Muscle of leg (tissue), 16 donors: ENCODE measurements at places on chromosomes 3 and 15.

GRCh38 chr3:154701055-154701454 lies 271.1 kb upstream of the GPR149 start:
- DNase-seq: no peak

- no peak for DNase-seq
These were observed 94.2 kb downstream of the SLC9A9 start for GRCh38 chr3:143754090-143754489.

DNA sequence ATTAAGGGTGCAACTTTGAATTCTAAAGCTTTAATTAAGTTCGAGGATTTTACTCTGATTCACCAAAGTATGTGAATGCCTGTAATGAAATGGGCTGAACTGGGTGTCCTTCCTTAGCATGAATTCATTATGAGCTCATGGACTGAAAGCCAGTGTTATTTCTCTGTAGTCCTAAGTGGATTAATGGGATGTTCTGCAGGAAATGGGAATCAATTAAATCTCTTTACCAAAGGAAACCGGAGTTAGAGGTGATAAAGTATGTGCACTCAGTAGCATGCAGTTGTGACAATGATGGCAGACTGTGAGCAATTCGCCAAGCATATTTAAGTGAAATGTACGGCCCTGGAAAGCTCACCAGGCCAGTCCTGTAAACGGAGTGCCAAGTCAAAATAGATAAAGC lies 138.7 kb downstream of the CHL1 start:
- no peak for DNase-seq

DNA sequence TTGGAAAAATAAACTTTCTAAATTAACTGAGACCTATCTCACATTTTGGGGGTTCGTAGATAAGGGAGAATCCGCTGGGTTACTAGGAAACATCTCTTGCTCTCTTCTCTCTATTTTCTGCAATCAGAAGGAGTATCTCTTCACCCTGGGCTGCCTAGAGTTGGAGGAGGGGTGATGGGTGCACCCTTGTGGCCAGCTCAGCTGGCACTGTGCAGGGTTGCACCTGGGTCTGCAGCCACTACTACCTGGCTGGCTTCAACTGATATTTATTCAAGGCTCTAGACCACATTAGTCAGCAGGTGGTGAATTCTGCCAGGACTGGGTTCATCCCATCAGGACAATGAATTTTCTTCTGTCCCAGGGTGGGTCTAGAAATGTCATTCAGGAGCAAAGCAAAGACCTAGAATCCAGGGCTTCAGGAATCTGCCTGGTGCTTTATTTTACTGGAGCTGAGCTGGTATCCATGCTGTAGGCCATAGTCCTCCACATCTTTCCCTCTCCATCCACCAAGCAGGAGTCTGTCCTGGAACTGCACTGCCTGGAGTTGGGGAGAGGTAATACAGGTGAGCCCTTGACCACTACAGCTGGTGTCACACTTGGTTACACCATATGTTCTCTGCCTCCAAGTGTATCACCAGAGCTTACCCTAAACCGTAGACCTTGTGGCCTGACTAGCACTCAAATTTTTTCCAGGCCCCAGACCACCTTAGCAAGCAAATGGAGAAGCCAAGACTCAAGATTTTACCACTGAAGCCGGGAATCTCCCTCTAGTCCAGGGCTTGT lies 14.0 kb downstream of the OR5K4 start:
- DNase-seq: no peak

DNA sequence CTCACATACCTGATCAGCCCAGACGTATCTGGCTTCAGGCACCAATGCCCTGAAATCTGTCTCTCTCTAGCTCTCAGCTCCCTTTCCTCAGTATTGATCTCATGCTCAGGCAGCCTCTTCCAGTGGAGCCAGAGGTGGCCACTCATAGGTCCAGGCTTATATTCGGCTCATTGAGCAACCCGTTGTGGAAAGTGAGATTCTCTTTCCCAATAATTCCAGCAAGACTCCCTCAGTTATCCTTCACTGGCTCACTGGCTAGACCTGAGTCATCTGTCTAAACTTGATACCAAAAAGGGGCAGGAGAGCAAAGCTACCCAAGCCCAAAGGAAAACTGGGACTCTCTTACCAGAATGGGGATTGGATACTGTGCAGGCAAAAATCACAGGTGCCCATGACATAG lies 33.4 kb upstream of the FRMD4B start:
- no peak for DNase-seq

DNA sequence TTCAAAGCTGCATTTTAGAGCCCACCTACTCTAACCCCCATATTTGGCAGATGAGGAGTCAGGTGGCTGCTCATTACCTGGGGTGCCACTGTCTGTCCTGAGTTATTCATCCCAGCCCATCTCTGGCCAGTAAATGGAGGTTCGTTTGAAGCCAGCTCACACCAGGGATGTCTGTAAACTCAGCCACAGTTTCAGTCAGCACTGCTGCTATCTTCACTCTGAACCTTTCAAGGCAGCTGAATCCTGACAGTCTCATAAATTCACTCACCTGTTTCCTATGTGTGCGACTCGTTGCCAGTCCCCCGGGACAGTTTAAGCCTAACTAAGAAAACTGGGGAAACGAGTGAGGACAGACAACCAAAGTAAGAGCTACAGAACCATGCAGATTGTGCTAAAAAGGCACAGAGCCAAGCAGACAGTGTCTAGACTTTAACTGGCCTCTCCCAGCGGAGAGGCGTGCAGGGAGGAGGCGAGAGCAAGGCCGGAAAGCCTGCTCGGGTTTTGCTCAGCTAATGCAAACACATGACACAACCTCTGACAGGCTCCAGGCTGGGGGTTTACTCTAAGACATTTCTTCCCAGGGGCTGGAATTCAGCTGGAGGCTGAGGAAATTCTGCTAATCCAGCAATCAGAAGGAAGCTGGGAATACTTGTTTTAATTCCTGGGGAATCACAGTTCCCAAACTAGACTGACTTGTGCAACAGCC lies 12.0 kb downstream of the FSTL1 start:
- peak; percentile 90 for DNase-seq

DNA sequence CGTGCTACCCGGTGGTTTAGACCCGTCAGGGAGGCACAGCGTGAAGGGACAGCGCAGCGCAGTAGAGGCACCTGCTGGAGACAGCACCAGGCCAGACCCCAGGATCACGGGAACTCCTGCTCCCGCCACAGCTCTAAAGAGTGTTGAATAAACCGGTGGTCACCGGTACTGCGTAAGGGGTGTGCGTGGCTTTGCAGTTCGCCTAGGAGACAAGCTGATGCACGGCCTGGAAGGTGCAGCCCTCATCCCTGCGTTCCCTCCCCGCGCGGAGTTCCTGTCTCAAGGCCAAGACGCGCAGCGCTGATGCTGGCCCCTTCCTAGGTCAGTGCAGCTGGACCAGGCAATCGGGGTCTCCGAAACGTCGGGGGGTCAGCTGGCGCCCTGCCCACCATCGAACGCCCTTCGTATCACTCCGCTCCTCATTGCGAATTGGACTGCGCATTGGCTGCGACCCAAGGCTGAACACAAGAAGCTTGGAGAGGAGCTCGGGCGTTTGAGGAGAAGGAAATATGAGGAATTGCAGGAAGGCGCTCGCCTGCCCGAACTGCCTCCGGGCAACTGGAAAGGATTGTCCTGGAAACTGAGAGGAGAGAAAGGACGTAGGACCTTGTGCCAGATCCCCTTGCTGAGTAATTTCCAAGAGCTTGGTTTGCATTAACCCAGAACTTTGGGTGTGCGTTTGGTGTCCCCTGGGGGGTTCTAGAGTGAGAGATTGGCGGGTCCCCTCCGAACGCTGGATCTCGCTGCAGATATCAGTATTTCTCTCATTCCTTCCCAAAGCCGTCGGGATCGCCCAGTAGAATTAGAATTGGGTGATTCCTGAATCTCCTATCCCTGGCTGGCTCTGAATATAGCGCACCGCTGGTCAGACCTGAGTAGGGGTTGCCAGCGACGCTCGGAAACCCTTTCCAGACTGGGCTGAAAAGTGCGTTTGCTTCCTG lies 2.3 kb upstream of the SOX14 start:
- DNase-seq: no peak

DNA sequence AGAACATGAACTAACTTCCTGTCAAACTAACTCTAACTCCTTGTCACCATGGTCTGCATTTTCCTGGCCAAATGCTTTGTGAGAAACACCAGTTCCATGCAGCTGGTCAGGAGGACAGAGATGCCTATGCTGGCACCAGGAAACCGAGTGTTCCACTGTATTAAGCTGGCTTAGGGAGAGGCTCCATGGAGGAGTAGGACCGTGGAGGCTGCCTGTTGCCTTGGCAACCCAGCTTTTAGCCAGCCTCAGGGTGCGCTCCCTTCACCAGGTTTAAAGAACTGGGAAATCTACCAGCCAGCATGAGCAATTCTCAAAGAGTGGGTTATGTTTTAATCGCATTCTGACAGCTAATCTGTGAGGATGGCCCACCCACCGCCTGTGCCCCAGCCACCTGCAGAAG lies 394.1 kb downstream of the OCA2 start:
- peak; percentile 46 for DNase-seq

GRCh38 chr3:54600441-54601204 lies 327.2 kb downstream of the LRTM1 start:
- peak; percentile 43 for DNase-seq

GRCh38 chr15:72312605-72313447 lies 7.1 kb downstream of the CELF6 start:
- peak; percentile 43 for DNase-seq

DNA sequence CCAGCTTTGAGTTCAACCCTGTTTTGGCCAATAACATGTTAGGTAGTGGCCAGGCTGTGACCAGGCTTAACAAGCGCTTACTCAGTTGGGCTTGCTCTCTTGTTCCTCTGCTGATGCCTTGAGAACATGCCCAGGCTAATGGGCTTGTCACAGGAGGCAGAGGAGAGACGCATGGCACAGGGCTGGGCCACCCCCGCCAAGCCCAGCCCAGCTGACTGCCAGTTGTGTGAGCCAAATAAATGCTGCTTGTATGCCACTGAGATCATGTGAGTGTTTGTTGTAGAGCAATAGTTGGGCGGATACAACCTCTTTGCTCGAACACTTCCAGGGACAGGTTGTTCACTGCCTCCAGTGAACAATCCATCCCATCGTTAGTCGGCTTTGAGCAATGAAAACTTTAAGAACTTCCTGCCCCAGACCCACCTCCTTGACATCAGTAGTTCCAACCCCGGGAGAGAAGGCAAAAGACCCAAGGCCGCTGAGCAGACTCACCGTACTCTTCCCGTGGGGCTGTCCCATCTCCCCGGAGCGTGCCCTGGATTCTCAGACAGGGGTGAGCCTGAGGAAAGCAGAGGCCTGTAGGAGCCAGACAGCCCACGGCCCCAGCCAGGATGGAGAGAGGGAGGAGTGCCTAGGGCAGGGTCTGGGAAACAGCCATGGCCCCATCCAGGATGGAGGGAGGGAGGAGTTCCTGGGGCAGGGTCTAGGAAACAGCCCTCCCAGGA lies 4.1 kb downstream of the PLA2G4F start:
- DNase-seq: peak; percentile 22

GRCh38 chr3:112002096-112002971 lies 3.6 kb downstream of the TAGLN3 start:
- no peak for DNase-seq
